Stimulated activated CD4-positive, alpha-beta T cell treated with anti-CD3 and anti-CD28 coated beads, Interleukin-4, amount 100 ng/mL, for 1 hour (primary cell): ENCODE measurements at places on chromosomes 13 and 19.
A peak's percentile ranks its signal among the peaks of the same experiment; 100 is the strongest.

DNA sequence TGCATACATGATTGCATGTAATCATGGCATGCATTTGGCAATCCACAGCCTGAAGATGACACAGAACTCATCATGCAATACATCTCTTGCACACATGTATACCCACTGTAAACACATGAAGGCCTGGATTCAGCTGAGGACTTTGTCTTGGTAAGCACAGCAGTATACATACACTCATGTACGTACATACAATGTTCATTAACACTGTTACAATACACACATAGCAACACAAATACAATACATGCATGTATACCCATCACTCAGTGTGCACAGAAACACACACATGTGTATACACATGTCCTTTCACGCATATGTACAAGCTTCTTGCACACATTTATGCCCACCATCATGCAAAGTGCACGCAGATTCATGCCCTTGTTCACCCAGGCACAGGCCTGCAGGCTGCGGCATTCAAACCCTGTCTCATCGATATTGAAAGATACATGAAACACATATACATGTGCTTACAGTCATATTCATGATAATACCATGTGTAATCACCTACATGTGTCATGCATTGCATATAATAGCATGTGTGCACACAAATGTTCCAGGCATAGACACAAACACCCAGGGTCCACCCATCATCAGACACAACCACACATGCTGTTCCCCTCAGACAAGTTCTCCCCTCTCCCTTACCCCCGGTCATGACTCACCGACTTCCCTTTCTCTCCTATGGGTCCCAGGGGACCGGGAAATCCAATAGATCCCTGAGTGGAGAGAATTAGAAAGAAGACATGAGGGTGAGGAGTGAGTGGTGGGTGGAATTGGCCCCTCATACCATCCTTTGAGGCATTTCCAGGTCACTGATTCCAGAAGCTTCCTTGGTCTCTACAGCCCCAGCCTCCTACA lies 28.7 kb downstream of the COL5A3 start:
- DNase-seq = no peak

DNA sequence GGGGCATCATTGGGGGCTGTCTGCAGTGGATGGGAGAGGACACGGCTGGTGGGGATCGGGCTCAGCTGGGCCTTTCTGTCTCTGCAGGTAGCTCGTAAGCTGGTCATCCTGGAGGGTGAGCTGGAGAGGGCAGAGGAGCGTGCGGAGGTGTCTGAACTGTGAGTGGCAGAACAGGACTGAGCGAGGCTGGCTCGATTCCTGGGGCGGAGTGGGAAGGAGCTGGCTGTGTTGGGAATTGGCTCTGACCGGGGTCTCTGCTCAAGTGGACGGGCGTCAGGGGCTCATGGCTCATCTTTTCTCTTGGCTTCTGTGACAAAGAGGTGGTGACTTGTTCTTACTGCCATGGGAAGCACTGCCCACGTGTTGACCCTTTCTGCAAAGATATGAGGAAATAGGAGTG lies 11.6 kb downstream of the TPM4 start:
- no peak for DNase-seq

- DNase-seq = peak; percentile 36
These were observed at the start of gene PNMA8C for GRCh38 chr19:46428239-46429135. Gene PNMA8C (minus strand): TSS chr19:46428936. CDS start chr19:46428359, 577 bp downstream.

DNA sequence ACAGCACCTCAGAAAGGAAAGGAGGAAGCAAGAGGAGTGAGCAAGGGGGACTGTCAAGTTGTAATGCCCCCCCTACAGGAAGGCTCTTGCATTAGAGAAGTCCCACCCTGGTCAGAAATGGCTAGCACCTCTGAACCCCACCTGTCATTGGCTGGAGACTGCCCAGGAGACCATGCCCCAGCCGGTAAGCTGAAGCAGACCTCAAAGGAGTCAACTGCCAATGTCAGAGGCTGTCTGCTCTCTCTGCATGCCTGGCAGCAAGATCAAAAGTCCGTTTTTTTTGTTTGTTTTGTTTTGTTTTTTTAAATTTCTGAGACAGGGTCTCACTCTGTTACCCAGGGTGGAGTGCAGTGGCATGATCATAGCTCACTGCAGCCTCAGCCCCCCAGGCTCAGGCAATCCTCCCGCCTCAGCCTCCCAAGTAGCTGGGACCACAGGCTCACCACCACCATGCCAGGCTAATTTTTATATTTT lies 8.1 kb upstream of the BCL3 start:
- DNase-seq = no peak

GRCh38 chr13:77784515-77784914 lies 87.0 kb downstream of the SLAIN1 start:
- DNase-seq = no peak

DNA sequence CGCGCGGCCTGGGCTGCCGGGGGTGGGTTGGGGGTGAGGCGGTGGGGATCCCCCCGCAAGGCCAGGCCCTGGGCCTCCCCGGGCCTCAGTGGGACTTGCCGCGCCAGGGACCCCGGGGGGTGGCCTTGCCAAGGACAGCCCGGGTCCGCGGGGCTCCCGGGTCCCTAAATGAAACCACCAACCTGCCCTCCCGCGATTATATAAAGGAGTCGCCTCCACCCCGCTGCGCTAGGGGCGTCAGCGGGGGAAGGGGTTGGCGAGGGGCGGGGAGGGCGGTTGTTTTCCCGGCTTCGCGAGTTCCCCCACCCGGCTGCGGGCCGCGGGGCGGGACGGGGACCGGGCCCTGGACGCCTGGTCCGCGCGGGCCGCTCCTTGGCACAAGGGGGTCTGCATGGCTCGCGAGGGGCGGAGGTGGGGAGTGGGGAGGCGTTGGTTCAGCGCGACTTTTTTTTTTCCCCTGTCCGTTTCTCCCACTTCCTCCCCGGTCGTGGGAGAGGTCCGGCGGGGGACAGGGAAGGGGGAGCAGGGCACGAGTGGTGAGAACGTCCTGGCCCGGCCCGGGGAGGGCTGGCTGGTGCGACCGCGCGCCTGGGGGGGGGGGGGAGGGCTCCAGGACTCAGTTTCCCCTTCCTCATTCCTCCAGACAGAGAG lies 822 bp upstream of the ZBTB7A start:
- DNase-seq = no peak

DNA sequence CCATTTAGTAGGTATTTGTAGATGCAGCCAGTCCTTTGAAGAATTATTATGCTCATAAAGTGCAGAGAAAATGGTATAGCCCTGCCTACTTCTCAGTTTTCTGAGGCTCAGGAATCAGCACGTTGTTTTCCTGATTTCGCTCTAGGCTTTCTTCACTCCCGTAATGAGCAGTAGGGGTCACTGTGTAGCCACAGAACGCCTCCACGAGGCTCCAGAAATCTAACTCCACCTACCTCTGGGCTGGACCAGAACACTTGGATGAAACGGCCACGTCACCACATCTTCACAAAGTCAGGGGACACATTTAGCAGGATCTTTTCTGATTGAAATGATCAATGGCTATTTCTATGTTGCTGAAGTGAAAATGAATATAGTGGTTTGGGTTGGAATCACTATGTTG lies 49.8 kb upstream of the GTF3A start:
- DNase-seq = peak; percentile 41
